ENCODE measurements at places on chromosomes 1 and 21.

DNA sequence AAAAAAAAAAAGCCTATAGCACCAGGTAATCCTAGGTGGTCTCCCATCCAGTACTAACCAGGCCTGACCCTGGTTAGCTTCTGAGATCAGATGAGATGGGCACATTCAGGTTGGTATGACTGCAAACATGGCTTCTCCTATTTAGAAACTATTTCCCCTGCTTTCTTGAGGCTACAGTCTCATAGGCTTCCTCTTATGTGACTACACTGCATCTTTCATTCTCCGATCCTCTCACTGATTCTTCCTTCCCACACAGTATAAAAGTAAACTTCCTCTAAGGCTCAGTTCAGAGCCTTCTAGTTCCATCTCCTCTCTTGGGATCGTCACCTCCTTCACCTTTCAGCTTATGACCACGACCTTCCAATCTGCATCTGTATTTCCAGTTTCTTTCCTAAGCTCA, 30.4 kb upstream of the RNF2 start:
- no peak for DNase-seq

- DNase-seq: peak; percentile 50
Measured at GRCh38 chr1:65027666-65028358, 61.5 kb upstream of the JAK1 start.

GRCh38 chr1:21232044-21232443, 55.3 kb upstream of the EIF4G3 start:
- DNase-seq: no peak

- no peak for DNase-seq
Measured at GRCh38 chr1:67227196-67227595, 60.9 kb downstream of the IL23R start.

DNA sequence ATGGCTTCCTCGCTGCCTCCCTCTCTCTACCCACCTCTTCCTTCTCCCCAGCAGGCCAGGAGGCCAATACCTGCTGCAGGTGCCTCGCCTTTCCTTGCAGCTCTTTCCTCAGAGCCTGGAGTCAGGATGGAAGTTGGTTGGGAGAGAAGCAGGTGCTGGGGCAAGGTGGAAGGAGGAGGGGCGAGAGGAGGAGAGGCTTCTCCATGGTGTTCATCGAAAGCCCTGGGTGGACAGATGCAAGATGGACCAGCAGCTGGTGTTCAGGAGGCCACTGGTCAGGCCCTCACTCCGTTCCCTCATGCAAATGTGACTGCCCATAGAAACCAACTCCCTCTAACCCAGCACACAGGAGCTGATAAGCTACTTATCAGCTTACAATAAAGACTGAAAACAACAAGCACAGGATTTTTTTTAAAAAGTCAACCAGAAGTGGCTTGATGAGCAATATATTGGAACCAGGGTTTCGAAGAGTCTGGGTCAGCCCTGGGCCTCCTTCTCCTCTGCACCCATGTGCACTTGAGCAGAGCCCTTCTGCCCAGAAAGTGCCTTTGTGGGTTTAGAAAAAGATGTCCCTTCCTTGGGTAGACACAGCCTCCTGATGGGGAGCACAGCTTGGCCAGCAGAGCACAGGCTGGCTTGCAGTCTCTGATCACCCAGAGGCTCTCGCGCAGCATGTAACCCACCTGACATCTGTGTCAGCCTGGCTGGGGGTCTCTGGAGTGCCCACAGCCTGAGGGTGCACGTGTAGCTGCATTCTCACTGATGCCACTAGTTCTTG, 16.6 kb upstream of the GSTM4 start:
- no peak for DNase-seq

- DNase-seq: no peak
Measured at GRCh38 chr1:93440706-93441105, 7.2 kb upstream of the FNBP1L start.

DNA sequence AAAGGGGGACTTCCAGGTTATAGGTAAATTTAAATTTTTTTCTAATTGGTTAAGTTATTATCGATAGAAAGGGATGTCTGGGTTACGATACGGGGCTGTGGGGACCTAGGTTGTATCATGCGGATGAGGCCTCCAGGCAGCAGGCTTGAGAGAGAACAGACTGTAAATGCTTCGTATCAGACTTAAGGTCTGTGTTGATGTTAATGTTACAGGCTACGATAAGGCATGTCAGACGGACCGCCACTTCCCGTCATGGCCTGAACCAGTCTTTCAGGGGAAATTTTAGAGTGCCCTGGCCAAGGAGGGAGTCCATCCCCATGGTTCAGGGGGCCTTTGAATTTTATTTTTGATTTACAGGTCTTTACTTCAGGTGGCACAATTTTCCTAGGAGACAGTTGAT, 16.7 kb downstream of the ABCG1 start:
- DNase-seq: no peak

- no peak for DNase-seq
Measured at GRCh38 chr21:30605968-30606367, 5.1 kb downstream of the KRTAP22-1 start.

- no peak for DNase-seq
Measured at GRCh38 chr1:24693827-24694379, 50.8 kb downstream of the SRRM1 start.

GRCh38 chr1:241615043-241615974, 24.9 kb downstream of the CHML start:
- no peak for DNase-seq

- DNase-seq: peak; percentile 90
Measured at GRCh38 chr1:156706657-156707416, 1.5 kb upstream of the CRABP2 start.

DNA sequence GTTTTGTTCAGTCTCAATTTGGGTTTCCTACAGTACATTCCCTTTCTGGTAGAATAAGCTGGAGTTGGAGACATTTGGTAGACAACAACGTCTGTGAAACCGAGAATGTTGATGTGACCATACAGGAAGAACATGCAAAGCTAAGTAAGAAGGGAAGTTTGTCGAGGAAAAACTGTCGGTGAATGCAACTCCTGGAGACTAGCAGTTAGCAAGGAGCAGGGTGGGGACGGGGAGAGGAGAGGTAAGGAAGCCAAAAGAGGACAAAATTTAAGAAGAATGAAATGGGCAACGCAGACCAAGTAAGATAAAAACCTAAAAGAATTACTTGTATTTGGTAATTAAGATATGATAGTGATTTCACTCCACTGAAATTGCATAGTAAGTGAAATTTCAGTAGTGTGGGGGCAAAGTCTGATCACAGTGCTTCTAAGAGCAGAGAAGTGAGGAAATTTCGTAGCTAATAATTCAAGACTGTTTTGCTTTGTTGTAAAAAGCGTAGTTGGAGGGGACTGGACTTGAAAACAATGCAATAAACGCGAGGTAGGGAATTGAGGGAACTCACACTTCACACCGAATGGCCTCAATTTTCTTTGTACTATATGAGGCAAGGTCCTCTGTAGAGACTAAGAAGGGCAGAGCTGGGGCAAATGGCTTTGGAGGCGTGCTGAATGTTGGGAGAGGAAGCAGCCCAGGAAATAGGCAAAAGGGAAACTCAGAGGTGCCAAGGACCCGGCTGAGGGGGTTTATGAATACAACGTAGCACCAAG, 787 bp upstream of the GIPC2 start:
- DNase-seq: no peak

DNA sequence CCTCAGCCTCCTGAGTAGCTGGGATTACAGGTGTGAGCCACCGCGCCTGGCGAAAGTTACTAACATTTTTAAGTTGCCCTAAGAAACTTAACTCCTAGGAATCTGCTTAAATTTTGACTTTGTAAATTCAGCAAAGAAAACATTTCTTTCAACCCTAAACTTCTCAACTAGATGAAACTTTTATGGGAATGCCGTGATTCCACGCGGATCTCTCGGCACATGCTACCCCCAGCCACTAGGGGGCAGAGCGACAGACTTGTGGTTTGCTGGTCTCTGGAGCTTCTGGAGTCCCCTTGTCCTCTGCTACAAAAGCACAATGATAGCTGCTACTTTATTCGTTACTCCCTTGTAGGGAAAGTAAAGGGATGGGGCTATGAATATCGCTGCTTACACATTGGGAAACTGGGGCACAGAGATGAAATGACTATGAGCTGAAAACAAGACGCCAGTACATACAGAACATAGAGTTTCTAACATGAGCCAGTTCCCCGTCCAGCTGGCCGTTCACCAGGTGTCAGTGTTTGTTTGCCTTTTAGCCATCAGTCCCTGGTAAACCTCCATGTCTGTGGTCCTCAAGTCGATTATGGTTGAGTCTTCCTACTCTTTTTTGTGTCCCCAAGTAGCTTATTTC, 114.7 kb downstream of the PBX1 start:
- no peak for DNase-seq

DNA sequence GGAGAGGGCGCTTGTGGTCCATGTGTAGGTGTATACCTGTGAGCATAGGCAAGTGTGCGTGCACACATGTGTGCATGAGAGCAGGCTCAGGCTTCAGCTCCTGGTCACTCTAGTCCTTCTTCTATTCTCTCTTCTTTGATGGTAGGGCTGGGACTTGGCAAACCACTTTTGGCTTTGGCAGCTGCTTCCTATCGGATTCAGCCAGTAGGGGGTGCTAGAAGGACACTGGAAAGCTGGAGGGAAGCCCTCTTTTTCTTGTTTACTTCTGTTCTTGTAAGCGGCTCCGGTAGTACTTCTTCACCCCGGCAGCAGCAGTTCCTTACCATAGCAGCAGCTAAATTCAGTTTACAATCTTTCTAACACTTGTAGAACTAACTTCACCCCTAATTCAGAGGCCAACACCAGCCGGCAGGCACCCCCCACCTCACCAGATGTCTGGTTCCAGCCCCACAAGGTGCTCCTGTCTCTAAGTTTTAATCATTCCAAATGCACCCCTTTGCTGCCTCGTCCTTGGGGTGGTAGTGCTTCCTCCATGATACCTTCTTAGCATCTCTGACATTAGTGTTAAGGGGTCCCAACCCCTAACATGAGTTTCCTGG, 25.1 kb downstream of the NENF start:
- DNase-seq: no peak

DNA sequence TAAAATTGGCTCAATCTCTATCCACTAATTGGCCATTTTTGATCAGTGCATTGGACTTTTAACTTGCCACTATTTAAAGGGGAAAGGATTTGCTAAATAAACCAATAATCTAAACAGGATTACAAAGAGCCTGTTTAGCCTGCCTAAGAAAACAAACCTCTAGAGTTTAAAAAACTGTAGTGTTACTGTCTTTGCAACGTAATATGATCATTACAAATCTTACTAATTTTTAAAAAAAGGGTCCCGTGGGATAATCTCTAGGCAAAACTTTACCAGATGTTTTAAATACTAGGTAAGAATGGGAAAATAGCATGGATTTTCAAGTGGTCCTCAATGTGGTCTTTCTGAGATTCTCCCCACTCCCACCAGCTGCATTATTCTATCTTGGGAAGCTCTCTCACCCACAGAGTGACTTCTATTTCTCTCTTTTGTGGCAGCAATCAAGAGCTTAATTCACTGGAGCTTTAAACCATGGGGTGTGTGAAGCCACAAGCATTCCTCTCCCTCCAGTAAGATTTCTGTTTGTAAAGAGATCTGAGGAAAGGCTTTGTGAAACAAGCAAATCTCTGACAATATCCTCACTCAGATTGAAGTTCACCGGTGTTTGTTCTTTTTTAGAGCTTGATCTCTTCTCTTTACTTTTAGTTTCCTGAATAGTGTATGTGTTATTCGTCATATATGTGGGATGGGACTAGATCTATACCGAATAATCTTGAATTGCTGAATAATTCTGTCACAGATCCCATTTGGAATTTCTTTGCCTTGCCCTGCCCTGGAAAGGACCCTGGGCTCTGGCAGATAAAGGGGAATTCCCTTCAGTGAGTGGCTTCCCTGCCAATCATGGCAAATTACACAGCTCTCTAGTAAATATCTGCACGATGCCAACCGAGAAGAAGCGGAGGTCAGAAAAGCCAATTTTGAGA, 132.2 kb downstream of the TLR5 start:
- no peak for DNase-seq

DNA sequence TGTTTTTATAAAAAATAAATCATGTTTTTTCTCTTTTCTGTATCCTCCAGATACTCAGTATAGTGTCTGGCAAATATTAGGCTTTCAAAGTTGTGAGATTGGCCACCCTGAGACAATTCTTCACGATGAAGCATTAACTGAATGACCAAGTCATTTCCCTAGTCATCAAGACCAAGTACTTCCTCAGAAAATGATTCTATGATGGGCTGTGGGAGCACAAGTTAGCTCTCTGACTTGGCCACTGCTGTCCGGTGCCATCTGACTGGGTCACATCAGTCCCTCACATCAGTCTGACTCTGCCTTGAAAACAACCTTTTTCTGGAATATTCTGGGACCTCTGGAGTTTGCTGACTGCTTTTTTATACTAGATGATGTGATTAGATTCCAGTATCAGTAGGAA, 13.5 kb upstream of the YRDC start:
- no peak for DNase-seq

GRCh38 chr1:15172405-15173259, 19.1 kb downstream of the TMEM51 start:
- DNase-seq: no peak

DNA sequence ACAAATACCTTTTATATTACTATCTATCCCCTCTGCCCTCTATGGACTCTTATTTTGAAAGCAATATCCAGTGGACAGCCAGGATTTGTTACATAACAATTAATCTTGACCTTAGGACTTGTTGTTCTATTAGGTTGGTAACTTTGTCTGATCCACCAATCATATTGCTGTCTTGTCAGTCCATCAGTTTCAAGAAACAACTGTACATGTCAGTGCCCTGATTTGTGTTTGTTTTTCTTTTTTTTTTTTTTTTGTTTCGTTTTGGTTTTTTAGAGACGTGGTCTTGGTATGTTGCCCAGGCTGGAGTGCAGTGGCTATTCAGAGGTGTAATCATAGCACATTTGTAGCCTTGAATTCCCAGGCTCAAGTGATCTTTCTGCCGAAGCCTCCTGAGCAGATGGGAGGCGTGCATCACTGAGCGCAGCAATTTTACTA, 1.5 kb upstream of the SCP2 start:
- no peak for DNase-seq

DNA sequence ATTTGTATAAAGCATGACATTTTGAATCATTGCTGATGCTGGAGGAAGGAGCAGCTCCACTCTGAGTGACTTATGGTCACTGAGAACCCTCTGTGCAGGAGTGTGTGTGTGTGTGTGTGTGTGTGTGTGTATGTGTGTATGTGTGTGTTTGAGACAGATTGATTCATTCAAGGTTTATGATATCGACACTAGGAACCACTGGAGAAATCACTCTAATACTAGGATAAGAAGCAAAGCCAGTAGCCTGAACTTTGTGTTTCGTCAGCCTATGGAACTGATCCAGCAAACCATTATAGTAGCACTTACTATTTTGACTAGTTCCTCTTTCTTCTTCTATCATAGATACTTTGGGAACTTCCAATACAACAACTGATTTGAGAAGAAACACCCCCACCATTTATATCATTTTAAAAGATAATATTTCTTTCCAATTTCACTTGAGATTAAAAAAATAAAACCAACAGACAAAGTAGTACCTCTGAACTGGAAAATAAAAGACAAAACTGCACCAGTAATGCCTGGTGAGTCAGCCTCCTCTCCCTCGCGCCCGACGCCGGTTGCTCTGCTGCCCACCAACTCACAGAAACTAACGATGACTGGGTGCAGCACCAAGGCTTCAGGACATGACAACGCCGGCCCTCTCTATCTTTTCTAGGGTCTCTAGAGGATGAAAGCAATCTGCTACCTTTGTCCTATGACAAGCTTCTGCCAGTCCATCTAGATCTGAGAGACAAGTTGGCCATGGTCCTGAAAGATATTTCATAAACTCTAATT, 20.9 kb downstream of the SLAMF1 start:
- no peak for DNase-seq

Data from right forelimb (tissue), 1 donor.